ENCODE measurements at places on chromosomes 6 and 20.

DNA sequence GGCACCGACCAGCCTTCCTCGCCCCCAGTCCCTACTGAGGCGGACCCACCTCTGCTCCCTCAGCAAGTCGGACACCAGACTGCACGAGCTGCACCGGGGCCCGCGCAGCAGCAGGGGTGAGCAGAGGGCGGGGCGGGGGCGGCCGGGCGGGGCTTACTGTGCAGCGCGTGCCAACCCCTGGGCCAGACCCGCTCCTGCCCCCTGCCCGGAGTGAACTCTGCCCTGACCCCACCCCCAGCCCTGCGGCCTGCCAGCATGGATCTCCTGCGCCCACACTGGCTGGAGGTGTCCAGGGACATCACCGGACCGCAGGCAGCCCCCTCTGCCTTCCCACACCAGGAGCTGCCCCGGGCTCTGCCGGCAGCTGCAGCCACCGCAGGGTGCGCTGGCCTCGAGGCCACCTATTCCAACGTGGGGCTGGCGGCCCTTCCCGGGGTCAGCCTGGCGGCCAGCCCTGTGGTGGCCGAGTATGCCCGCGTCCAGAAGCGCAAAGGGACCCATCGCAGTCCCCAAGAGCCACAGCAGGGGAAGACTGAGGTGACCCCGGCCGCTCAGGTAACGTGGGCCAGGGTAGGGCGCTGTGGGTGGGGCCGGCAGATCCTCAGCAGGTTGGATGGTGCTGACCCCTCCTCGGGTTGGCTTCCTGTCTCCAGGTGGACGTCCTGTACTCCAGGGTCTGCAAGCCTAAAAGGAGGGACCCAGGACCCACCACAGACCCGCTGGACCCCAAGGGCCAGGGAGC, 1.5 kb upstream of the SLC2A4RG start:
- no peak for DNase-seq

DNA sequence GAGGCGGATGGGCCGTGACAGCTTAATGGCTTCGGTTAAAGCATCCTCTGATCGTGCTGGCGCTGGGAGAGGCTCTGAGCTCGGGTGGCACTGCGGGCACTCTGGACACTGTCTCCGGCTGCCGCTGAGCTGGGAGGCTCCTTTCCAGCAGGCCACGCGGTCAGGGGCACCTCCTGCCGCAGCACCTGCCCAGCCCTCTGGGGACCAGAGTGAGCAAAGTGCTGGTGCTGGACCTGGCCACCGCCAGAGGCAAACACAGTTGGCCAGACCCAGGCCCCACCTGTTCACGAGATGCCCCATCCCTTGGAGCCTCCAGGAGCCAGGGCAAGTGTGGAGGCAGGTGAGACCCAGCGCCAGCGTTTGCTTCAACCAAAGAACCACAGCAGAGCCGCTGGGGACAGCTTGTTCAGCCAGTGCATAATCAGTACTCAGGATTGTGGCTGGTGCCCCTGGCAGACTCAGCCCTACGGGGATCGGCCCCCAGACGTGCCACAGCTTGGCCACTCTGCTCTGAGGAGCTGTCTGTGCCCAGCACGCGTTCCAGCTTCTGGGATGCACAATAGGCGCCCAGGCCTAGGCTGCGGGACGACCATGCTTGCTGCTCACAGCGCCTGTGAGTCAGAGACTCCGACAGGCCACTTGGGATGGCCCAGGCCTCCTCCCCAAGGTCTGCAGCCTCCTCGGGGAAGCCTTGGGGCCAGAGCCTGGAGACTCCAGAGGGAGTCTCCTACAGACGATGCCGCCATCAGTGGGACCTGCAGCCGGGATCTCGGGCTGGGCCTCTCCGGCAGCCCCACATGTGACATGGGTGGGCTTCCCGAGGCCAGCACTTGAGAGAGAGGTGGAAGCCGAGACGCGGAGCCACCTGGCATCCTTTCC, 38.2 kb upstream of the SLCO4A1 start:
- no peak for DNase-seq

DNA sequence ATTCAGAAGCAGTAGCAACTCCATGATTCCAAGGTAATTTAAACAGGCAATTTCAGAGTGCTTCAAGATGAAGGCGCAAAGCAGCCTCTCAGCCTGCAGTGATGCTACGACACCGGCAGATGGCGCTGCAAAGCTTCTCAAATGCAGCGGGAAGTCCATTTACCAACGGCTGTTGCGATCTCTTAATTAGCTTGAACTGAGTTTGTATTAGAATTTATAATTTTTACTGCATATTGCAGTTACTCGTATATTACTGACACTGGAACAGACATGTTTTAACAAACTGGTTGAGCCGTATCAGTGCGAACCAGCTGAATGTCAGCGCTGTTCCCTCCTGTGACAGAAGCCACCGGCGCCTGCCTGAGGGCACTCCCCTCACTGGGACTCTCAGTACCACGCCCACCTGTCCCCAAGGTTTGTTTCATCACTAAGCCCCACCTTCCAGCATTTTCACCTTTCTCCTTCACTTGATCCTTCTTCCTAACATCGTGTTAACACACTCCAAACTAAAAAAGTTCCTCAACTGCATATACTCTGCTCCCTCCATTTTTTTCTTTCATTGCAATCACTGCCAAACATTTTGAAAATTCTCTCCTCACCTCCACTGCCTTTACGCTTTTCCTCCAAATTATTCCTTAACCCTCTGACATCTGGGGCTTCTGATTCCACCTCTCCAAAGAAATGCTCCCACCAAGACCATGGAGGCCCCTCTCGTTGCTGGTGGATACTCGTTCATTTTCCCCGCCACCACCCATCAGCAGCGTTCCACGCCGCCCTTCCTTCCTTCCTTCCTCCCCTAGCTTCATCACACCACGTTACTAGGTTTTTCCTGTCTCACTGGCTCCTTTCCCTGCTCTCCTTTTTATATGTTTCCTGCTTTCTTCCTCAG, 14.5 kb downstream of the GNL1 start:
- peak; percentile 67 for DNase-seq

DNA sequence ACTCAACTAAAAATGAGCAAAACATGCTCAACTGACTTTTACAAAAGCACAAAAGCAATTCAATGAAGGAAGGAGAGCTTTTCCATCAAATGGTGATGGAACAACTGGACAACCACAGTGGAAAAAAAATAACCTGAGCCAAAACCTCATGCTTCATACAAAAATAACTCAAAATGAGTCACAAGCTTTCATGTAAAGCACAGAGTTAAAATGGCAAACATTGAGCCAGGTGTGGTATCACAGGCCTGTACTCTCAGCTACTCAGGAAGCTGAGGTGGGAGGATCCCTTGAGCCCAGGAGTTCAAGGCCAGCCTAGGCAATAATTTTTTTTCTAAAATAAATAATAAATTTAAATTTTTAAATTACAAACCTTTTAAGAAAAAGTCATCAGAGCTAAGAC, 18.4 kb upstream of the HLA-G start:
- DNase-seq = no peak

- DNase-seq = no peak
Observed at GRCh38 chr20:32912688-32913087, 54.0 kb downstream of the EFCAB8 start.

DNA sequence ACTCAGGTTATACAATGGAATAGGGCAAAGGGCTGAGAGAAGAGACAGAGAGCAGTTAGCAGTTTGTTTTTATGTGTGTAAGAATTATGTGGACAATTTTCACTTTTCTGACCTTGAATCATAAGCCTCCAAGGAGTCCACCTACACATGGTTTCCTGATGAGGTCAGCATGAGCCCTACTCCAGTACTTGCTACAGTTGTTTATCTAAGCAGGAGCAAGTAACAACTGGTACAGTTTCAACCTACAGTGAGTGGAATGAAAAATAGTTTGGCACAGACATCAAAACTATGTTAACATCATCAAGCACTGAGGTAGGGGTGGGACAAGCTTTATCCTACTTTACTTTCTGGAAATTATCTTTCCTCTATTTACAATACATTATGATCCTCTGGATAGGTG, 426.7 kb upstream of the ID4 start:
- no peak for DNase-seq

GRCh38 chr20:64077094-64077493, 2.2 kb downstream of the RGS19 start:
- DNase-seq = no peak

DNA sequence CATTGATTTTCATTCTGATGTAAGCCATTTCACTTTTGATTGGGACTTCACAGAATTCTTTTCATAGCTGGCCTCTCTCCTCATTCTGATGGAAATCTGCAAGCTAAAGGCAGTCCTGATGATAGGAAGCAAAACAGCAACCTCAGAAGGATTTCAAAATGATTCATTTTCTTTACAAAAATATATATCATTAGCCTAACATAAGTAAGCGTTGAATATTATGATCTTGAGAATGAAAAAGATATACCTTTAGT, 143.1 kb upstream of the GJE1 start:
- DNase-seq = no peak

DNA sequence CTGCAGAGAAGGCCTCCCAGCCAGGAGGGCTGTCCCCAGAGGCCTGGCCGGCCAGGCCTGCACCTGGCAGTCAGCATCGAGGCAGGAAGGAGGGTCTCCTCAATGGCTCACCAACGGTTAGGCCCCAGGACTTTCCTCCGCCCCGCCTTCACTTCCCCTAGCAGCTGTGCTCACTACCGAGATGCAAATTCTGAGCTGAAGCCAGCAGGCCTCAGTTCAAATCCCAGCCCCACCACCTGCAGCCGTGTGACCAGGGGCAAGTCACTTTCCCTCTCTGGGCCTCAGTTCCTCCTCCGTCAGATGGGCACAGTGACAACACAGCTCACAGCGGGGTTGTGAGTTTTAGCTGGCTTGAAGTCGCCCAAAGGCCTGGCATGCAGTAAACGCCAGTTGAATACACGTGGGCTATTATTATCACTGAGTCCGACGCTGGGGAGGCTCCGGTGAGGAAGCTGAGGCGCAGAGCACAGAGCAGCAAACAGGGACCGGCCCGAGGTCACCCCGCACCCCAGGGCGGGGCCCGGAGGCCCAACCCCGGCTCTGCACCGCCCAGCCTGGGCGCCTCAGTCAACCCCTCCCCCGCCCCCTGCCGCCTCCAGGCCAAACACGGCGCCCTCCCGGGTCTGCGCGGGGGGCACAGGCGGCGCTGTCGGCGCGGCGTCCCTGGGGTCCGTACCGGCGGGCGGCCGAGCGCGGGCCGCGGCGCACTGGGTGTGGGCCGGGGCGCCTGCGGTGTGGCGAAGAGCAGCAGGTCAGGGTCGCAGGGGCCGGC, 671 bp downstream of the E2F1 start:
- no peak for DNase-seq

GRCh38 chr6:85660181-85660611, 17.5 kb upstream of the SYNCRIP start:
- DNase-seq = no peak

DNA sequence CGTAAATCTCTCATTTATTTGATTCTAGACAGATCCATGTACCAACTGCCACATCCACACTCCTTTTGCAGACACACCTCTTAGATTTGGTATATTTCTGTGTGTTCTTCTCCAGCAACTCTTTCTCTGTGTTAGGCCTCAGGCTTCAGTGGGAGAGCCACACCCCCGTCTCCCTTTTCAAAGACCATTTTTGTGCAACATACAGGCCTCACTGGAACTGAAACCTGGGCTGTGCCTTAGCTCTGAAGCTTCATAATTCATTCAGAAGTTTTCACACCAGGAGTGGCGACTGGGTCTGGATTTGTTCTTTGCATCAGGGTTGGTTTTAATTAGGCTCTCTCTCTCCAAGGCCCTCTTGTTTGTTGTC, 170.2 kb downstream of the THBS2 start:
- no peak for DNase-seq

DNA sequence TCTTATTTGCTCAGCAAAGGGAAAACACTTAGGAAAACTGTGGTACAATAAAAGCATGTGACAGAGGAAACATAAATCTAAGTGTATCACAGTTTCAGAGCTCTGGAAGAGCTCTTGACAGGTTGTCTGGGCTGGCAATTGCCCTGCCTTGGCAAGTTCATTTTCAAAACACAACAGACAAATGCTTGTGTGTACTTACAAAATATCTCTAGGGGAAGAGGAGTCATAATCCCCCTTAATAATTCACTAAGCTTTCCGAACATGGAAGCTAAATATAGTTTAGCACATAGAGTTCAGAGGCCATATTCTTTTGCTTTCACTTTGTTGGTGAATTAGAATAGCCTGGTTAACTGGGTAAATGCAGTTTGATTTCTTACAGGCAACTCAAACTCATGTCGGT, 211.6 kb upstream of the THEMIS start:
- DNase-seq = no peak

DNA sequence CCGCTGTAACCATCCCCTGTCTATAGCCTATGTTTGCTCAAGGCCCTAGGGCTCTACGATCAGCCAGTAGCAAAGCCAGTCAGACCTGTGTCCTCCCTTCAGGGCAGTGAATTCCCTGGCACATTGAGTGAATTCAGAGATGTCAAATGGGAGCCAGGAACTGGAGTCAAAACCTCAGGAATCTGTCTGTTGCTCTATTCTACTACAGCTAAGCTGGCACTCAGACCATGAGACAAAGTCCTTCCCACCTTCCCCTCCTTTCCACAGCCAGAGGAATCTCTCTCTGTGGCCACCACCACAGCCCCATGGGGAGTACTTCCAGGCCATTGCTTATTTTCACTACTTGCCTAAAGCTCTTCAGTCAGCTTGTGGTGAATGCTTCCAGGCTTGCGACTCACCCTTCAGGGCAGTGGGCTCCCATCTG, 82.0 kb downstream of the PKIB start:
- DNase-seq = no peak

GRCh38 chr20:5065879-5066383, 53.8 kb downstream of the PCNA start:
- no peak for DNase-seq

DNA sequence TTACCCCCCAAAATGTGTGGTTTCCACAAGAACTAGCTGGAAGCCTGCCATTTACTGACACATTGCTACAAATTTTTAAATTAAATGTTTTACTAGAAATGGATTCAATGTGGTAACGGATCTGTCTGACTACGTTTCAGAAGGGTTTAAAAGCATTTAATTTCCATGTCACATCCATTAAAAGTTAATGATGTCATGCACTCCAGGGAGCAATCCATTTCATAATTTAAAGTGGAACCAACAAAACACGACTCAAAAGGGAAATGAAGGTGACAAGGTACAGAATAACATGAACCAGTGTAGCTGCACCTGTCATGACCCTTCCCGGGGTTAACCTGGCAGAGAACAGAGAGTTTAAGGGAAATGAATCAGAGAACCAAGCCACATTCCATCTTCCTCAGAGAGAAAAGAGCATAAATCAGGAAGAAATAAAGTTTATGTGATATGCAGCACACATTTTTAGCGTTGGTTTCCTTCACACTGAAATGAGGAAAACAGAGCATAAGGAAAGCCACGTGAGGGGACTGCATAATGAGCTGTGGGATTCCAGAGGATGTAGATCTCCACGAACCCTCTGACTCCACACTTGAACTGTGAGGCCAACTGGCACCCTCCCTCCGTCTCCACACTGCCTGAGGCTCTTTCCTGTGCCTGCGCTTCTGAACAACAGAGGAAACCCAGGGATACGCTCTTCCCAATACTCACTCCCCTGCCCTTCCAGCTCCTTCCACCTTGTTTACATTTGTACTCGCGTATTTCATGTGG, 170.3 kb upstream of the AHI1 start:
- no peak for DNase-seq

GRCh38 chr6:17842014-17842776, 135.5 kb upstream of the NUP153 start:
- no peak for DNase-seq
